ENCODE measurements at places on chromosomes 2 and 18. TPM values are rescaled to one million over a fixed set of nuclear protein-coding genes. Genes with fewer than 3 reads are reported as not detected.

- H3K4me3 ChIP-seq = no peak overlapping the region
- no peak overlapping the region for H3K27ac ChIP-seq
- H3K36me3 ChIP-seq = no peaks in the 10 kb centered on the region
These were observed 139.9 kb downstream of the IKZF2 start for GRCh38 chr2:213011505-213011904.

GRCh38 chr18:38982072-38982471 lies 1416.5 kb upstream of the CELF4 start:
- H3K4me3 ChIP-seq = no peak overlapping the region
- no peaks in the 10 kb centered on the region for H3K4me1 ChIP-seq
- no peaks in the 10 kb centered on the region for H3K36me3 ChIP-seq
- no peak overlapping the region for H3K27ac ChIP-seq
- no peaks in the 10 kb centered on the region for H3K27me3 ChIP-seq

DNA sequence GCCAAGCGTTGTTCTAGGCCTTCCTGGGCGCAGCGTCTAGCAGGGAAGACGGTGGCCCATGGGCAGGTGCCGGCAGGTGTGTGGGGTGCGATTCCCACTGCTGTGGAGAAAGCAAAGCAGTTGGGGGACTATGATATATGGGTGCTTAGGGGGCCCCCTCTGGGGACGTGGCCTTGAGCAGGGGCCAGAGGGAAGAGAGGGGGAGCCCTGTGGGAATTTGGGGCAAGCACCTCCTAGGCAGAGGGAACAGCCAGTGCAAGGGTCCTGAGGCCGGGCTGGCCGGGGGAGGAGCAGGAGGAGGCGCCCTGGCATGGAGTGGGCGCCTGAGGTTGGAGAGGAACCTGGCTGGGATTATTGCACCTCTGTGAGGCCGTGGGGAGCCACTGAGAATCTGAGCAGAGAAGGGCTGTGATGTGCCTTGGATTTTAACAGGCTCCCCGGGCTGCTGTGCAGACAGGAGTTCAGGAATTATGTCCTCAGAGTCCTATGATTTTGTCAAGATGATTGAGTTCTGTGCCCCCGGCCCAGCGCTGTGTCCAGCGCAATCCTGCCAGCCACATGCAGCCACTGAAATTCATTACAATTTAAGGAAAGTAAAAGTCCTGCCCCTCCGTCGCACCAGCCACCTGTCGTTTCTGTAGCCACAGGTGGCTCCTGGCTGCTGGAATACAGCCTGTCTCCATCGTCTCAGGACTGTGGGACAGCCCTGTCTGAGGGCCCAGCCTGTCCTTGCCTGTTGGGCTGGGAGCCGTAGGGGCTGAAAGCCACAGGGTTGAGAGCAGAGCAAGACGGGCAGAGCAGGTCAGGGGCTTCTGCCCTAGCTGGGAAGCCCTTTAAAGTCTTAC lies 9.1 kb upstream of the KLHL30 start:
- no peak overlapping the region for H3K27ac ChIP-seq
- no peak for DNase-seq
- H3K36me3 ChIP-seq = no peaks in the 10 kb centered on the region
- H3K4me3 ChIP-seq = no peak overlapping the region

DNA sequence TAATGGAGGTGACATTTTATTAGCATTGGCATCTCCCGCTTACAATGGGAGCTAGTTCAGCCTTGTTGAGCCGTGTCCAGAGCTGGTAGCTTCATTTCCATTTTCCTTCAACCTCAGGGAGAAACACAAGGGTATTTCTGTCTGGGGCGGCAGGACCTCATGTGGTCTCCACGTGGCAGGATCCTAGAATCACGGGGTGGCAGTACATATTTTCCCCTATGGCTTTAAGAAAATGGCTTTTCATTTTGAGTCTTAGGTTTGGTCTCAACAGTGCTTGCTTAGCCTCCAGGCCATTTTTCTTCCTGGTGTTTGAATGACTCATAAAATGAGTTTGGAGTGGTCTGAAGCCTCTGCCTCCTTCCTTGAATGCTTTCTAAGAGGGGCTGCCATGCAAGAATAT lies 20.3 kb downstream of the CABLES1 start:
- H3K4me3 ChIP-seq = no peak overlapping the region
- peak overlapping the region; percentile 61 for H3K27ac ChIP-seq
- no peak for DNase-seq
- H3K4me1 ChIP-seq = peaks cover 23% of the 10 kb centered on the region
- no peaks in the 10 kb centered on the region for H3K36me3 ChIP-seq

GRCh38 chr2:176795823-176796222 lies 416.8 kb upstream of the HNRNPA3 start:
- H3K36me3 ChIP-seq = no peaks in the 10 kb centered on the region
- no peak overlapping the region for H3K27ac ChIP-seq
- H3K4me3 ChIP-seq = no peak overlapping the region
- no peaks in the 10 kb centered on the region for H3K27me3 ChIP-seq
- DNase-seq = no peak
- peaks cover 4% of the 10 kb centered on the region for H3K4me1 ChIP-seq

- peaks cover 22% of the 10 kb centered on the region for H3K4me1 ChIP-seq
- no peak for DNase-seq
These were observed 74.2 kb downstream of the MBD2 start for GRCh38 chr18:54150226-54150625.

- no peak overlapping the region for H3K27ac ChIP-seq
- no peaks in the 10 kb centered on the region for H3K4me1 ChIP-seq
- H3K27me3 ChIP-seq = no peaks in the 10 kb centered on the region
These were observed 44.4 kb upstream of the MBP start for GRCh38 chr18:77177009-77177408.

DNA sequence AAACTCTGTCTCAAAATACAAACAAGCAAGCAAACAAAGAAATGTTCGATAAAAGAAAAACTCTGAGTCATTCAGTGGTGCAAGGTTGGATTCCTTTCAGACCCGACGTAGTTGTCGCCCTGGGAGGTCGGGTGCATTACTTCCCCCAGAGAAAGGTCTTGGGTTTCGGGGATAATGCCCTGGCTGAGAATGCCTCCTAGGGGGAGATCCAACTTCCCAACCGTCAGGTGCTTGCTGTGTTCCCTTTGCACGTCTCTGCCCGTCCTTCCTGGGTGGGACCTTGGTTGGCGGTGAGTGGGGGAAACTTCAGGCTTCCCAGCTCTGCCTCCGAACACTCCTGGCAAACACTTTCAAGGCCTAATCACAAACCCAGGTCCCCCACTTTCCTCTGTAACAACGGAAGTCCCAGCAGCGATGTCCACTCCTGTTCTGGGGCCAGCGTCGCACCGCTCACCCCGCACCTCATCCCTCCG lies 609 bp downstream of the TPGS2 start:
- no peaks in the 10 kb centered on the region for H3K27me3 ChIP-seq
- peaks cover 34% of the 10 kb centered on the region for H3K4me1 ChIP-seq
- DNase-seq = no peak
- H3K27ac ChIP-seq = peak overlapping the region; percentile 84
- no peaks in the 10 kb centered on the region for H3K36me3 ChIP-seq
- H3K4me3 ChIP-seq = peak overlapping the region; percentile 81

- no peak overlapping the region for H3K27ac ChIP-seq
- no peak for DNase-seq
- no peaks in the 10 kb centered on the region for H3K36me3 ChIP-seq
- no peak overlapping the region for H3K4me3 ChIP-seq
- H3K27me3 ChIP-seq = no peaks in the 10 kb centered on the region
These were observed 186.2 kb downstream of the DYM start for GRCh38 chr18:49274188-49274714.

DNA sequence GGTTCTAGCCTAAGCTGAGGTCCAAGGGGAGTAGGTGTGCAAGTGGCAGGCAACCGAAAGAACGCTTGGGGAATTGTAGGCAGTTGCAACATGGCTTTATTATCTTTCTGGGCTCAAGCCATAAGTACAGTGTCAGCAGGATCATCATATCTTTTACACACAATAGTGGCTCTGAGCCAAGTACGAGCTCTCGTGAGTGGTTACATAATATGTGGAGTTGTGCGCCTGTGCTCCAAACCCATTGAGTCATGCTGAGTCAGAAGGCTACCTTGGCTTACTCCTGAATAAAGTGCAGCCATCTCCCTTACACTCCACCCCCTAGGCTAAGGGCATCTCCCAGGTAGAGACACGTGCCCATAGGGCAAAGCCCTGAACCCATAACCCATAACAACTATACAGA lies 233.9 kb downstream of the SATB2 start:
- H3K36me3 ChIP-seq = no peaks in the 10 kb centered on the region
- DNase-seq = no peak
- H3K4me1 ChIP-seq = no peaks in the 10 kb centered on the region
- H3K4me3 ChIP-seq = no peak overlapping the region

- H3K4me1 ChIP-seq = peaks cover 9% of the 10 kb centered on the region
- no peaks in the 10 kb centered on the region for H3K27me3 ChIP-seq
- H3K36me3 ChIP-seq = no peaks in the 10 kb centered on the region
- no peak for DNase-seq
- H3K27ac ChIP-seq = no peak overlapping the region
These were observed 107.5 kb downstream of the FAM210A start for GRCh38 chr18:13618760-13619438.

DNA sequence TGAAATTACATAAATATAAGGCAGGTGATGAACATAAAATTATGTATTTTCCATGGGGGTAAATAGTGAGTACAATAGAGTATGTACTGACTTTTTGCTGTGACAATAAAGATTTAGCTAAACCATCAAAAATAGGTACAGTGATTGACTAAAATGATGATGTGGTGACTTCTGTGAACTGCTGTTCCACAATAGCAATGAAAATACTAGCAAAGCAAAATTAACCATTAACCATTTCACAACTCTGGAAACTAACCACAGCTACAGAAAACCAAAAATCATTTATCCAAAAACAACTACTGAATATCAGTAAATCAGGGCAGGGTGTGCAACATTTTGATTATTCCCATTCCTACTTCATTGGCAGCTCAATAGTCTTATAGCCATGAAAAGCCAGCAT lies 161.4 kb upstream of the GYPC start:
- H3K27me3 ChIP-seq = no peaks in the 10 kb centered on the region
- no peaks in the 10 kb centered on the region for H3K4me1 ChIP-seq
- no peaks in the 10 kb centered on the region for H3K36me3 ChIP-seq
- H3K4me3 ChIP-seq = no peak overlapping the region
- no peak for DNase-seq

DNA sequence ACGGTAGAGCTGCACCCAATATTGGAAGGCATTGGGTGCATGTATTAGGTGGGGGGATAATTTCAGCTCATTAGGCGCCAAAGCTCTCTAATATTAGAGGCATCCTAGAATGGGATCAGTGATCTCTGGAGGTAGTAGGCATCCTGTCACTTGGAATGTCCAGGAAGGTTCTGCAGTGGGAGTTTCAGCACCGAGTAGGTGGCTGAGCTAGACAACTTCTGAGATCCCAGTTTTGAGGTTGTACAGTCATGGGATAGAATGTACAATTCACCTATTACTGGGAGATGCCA lies 210.9 kb downstream of the MYCN start:
- H3K27me3 ChIP-seq = no peaks in the 10 kb centered on the region
- H3K27ac ChIP-seq = no peak overlapping the region
- H3K4me3 ChIP-seq = no peak overlapping the region
- DNase-seq = peak; percentile 58

GRCh38 chr18:37419315-37419714 lies 146.3 kb downstream of the CELF4 start:
- H3K4me3 ChIP-seq = no peak overlapping the region
- H3K36me3 ChIP-seq = no peaks in the 10 kb centered on the region
- no peak for DNase-seq
- no peak overlapping the region for H3K27ac ChIP-seq

GRCh38 chr2:160703648-160704585 lies 210.3 kb upstream of the RBMS1 start:
- no peaks in the 10 kb centered on the region for H3K36me3 ChIP-seq
- no peaks in the 10 kb centered on the region for H3K27me3 ChIP-seq
- H3K4me3 ChIP-seq = no peak overlapping the region
- H3K27ac ChIP-seq = no peak overlapping the region

DNA sequence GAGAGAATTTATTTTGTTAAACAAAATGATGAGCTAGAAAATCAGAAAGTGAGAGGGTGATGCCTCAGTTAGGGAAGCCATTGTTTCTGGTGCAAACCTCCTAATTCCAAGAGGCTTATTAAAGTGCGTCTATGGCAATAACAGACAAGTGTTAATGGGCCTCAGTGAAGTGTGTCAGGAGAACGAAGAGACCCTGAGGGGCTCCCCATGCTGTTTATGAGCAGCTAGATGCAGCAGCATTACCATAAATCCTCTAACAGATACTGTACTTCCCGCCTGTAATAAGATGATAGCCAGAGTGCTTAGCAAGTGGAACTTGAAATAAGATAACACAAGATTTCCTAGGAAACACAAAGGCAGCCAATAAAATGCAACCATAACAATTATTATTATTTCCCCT lies 157.4 kb downstream of the MYT1L start:
- no peaks in the 10 kb centered on the region for H3K27me3 ChIP-seq
- no peak overlapping the region for H3K4me3 ChIP-seq
- no peak overlapping the region for H3K27ac ChIP-seq
- no peak for DNase-seq
- H3K4me1 ChIP-seq = no peaks in the 10 kb centered on the region
- H3K36me3 ChIP-seq = no peaks in the 10 kb centered on the region

DNA sequence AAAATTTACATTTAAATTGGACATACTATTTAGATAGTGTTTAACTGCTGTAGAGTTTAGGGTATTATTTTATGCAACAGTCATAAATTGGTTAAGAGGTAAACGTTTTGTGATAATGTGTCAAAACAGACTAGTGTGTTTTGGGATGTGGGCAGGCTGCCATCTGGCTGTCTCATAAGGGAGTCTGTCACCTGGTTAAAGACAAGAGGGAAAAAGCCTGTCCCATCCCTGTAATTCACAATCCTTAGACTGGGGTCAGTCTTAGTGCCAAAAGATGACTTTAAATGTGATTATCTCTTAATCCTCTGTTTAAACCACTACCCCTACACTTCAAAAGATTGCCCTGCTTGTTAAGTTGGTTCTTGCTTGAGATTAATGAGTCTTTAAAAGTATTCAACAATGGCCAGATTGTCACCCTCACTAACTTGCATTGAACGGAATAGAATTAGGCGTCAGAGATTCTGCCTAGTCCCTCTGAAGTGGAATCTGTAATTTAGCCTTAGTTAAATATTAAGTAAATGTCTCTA lies 59.2 kb downstream of the SGPP2 start:
- no peak overlapping the region for H3K4me3 ChIP-seq
- no peak overlapping the region for H3K27ac ChIP-seq
- H3K36me3 ChIP-seq = no peaks in the 10 kb centered on the region
- no peaks in the 10 kb centered on the region for H3K4me1 ChIP-seq

DNA sequence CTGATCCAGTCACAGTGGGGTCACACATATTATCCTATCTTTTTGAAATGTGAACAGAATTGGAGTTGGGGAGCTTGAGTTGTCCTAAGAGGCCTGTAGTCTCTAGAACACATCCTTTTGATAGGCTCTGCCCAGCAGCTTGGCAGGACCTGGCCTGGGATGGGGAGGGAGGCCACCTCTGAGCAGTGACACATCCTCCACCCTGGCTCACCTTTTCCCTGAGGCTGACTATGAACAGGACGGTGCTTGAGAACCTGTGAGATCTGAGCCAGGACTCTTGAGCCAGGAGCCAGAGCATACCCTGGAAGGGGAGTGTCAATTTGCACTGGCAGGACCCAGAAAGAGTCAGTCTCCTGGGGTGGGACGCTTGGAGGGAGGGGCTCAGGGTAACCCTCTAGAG lies 17.7 kb upstream of the ATP6V1B1 start:
- H3K36me3 ChIP-seq = no peaks in the 10 kb centered on the region
- no peak overlapping the region for H3K27ac ChIP-seq
- no peak for DNase-seq
- no peaks in the 10 kb centered on the region for H3K27me3 ChIP-seq
- no peaks in the 10 kb centered on the region for H3K4me1 ChIP-seq

The BBS5 gene
- 4.7 TPM for total RNA-seq

The ARHGEF33 gene
- 0.74 TPM for total RNA-seq

The TBR1 gene
- total RNA-seq = not detected

The FAM237A gene
- not detected for total RNA-seq

The SERPINB2 gene
- total RNA-seq = 25.5 TPM

The ATP6V1B1 gene
- total RNA-seq = not detected

The ALPI gene
- not detected for total RNA-seq

The LAMA1 gene
- total RNA-seq = 1.5 TPM

The AQP12B gene
- not detected for total RNA-seq
